Right kidney (tissue), 9 donors: ENCODE measurements at places on chromosomes 3 and 15.

- DNase-seq, result no peak
These were observed 7.1 kb downstream of the RAD51 start for GRCh38 chr15:40702077-40702476.

GRCh38 chr3:99875581-99875928 lies 57.9 kb downstream of the CMSS1 start:
- no peak for DNase-seq

- DNase-seq, result no peak
These were observed 79.9 kb downstream of the VGLL4 start for GRCh38 chr3:11563865-11564185.

DNA sequence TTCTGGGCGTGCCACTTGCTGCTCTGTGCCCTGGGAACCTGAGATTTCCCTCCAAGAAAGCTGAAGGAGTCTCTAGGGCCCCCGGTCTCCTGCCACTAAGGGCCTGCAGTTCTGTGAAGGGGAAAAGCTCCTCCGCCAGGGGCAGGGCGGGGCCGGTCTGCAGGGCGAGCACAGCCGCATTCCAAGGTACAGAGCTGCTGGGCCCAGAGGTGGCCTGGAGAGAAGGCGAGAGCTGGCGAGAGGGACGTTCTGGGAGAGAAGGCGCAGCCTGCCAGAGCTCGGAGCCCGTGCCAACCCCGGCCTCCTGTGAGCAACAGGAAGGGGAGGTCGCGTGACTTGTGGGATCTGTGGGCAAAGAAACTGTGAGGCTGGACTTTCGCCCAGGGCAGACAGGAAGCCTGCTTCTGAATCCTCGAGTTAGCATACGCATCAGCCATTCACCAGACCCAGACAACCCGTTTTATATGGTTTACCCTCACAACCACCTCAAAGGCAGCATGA lies 500.4 kb downstream of the SHQ1 start:
- DNase-seq, result no peak

GRCh38 chr3:112333381-112334317 lies 693 bp downstream of the CD200 start:
- DNase-seq, result peak; percentile 90

DNA sequence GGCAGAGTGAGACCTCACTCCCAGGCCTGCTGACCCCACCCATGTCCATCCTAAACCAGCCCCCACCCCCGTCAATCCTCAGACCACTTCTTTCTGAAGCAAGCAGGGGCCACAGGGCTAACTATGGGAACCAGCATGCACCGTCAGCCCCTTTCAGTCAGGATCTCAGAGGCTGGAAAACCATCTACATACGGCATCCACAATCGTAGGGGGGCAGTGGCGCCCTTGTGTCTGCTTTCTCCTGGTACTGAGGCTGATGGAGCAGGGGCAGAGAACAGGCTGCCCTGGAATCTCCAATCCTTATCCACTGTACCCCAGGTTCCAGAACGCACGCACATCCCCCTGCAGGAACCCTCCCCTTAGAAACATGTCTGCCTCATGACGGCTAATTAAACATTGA lies 56.6 kb downstream of the XXYLT1 start:
- DNase-seq, result no peak

DNA sequence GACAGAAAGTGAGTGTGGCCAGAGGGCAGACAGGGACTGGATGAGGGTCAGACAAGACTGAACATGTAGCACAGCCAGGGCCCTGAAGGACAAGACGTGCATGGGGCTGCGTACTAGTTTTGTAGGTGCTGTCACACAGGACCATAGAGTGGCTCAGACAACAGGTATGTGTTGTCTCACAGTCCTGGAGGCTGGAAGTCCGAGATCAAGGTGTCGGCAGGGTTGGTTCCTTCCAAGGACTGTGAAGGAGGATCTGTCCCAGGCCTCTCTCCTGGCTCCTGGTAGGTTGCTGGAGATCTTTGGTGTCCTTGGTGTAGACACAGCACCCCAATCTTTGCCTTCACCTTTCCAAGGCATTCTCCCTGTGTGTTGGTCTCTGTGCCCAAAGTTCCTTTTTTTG lies 136.4 kb downstream of the SRGAP3 start:
- no peak for DNase-seq

DNA sequence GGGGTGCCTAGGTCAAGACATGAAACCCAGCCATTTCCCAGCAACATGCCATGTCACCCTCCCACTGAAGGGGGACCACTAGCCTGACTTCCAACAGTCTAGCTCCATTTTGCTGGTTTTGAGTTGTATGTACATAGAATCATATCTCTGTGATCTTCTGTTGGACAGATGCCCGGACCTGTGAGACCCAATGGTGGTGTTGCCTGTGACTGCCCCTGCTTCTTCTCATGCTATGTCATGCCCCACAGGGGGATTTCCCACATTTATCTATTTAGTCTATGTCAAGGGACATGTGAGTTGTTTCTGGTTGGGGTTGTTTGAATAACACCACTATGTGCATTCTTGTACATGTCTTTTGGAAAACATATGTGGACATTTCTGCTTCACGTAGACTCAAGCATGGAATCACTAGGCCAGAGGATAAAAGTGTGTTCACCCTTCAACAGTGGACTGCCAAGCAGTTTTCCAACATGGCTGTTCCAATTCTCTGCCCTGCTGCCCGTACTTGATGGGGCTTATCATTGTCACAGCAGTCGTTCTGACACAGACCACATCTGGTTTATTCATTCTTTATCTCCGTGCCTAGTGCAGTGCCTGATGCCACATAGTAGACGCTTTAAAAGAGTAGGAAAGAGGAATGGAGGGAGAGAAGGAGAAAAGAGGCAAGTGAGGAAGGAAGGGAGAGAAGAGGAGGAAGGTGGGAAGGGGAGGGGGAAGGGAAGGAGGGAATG lies 114.4 kb downstream of the TPRA1 start:
- no peak for DNase-seq

DNA sequence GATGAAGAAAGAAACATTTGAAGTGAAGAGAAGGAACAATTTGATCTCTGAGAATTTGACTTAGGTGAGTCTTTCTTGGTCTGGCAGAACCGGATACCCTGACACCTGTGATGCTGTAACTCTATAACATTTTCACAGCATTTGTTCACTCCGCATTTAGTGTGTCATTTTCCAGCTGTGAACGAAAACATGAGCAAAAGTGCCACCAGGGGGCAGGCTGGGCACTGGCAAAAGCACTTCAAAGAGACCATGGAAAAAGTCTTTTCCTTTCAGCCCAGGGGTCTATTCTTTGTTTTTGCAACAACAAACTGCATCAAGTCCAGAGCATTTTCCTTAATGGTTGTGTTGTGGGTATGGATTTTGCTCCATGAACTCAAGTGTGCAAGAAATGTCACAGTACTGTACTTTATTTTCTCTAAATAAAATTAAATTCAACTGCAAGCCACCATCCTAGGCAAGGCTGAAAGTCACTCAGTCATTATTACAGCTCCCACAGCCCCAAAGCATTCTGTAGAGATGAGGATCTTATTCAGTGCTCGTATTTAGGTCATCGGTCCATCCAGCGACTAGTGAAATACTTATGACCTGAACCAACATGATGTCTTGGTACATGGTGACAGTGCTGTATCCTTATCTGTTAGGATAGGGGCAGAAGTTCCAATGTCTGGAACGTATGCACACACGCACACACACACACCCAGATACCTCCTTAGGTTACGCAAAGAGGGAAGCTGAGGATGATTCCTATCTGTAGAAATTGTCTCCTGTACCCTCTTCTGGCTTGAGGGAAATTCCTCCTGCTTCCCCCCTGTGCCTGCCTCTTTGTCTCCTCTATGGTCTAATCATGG lies 125.5 kb downstream of the GADL1 start:
- DNase-seq, result peak; percentile 42

DNA sequence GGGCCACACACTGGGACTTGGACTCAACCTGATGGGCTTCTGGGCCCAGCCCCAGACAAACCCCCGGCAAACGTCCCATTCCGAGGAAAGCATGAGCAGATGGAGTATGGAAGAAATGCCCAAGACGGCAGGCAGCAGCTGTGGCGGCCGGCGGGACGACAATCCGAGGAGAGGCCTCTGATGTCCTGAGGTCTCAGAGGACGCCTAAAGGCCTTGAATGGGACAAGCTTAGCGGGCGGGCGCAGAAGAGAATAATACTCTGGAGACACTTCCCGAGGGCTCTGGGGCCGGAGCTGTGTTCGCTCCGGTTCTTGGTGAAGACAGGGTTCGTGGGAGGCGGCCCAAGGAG lies 482 bp upstream of the OGG1 start:
- DNase-seq, result no peak

DNA sequence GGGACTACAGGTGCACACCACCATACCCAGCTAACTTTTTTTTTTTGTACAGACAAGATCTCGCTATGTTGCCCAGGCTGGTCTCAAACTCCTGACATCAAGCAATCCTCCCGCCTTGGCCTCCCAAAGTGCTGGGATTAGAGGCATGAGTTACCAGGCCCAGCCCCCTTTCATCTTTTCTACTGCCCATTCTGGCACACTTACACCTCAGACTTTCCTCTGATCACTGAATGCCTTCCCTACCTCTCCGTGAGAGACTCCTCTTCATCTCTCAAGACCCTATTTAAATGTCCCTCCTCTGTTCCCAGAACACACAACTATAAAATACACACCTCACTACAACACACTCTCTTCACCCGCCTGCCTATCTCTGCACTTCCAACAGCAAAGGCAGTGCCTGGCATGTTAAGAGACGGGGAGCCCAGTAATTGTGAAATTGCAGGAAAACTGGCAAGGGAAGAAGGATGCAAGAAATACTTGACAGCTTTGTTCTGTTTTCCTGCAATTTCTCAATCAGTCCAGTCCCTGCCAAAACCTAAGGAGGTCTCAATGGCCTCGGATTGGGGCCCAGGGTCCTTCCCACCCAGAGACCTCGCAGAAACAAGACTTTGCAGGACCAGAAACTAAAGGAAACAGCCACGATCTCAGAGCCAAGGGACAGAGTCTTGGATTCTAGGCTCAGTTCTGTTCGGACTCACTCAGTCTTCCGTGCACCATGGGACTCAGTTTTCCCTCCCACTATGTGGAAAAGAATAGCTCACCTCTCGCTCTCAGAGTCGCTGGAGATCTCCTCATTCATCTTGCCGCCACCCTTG lies 849 bp downstream of the RRP9 start:
- no peak for DNase-seq

GRCh38 chr3:64586952-64587351 lies 100.8 kb downstream of the ADAMTS9 start:
- DNase-seq, result no peak

GRCh38 chr3:170426240-170426797 lies 7.7 kb downstream of the CLDN11 start:
- no peak for DNase-seq

- no peak for DNase-seq
These were observed 22.4 kb upstream of the SRP14 start for GRCh38 chr15:40061212-40061901.
